ENCODE measurements at places on chromosomes 16 and 17.

GRCh38 chr16:46918905-46919792 lies 35.0 kb downstream of the GPT2 start:
- no peak for DNase-seq

GRCh38 chr16:80347900-80348299 lies 192.9 kb upstream of the DYNLRB2 start:
- no peak for DNase-seq

DNA sequence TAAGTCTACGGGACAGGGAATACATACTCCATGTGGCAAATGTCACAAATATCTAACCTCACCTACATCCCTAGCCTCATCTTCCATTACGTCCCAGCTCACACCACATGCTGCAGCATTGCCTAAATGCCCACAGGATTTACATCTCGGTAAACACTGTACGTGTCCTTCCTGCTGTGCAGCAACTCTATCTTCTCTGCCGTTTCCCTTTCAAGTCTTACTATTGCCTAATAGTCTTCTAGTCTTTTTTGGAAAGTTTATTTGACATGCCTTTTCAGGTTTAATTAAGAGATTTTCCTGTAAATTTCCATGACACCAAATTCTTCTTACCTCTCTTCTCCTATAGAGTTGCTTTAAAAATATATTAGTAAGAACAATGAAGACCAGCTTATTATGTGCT lies 120.5 kb downstream of the HS3ST4 start:
- no peak for DNase-seq

DNA sequence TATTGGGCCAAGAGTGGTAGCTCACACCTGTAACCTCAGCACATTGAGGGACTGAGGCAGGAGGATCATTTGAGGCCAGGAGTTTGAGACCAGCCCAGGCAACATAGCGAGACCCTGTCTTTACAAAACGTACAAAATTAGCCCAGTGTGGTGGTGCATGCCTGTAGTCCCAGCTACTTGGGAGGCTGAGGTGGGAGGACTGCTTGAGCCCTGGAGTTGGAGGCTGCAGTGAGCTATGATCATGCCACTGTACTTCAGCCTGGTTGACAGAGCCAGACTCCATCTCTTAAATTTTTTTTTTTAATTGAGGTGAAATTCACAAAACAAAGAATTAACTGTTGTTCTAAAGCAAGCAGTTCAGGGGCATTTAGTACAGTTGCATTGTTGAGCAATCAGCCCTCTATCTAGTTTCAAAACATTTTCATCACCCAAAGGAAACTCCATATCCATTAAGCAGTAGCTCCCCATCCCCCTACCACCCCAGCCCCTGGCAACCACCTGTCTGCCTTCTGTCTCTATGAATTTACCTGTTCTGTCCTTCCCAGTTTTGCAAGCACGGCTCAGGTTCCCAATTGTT lies 15.6 kb downstream of the SNX29 start:
- DNase-seq = no peak

GRCh38 chr16:12193692-12194091 lies 217.2 kb downstream of the SNX29 start:
- DNase-seq = no peak

DNA sequence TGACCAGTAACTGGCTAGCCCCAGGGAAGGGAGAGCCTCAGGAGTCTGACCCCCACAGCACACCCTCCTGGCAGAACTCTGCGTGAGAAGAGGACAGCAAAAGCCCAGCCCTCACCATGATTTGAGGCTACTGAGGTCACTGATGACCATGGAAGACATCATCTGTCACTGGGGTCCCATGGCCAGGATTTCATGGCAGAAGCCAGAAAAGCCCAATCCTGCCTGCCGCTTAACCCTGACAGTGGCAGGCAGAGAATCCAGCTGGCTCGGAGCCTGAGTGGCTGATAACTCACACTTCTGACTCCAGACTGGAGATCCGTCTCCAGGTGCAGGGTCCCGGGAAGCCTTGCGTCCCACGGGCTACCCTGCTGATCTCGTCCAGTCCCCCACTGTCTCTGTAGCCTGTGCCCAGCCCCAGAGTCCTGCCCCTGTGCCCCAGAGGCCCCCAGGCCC lies 17.5 kb downstream of the GRIN2C start:
- no peak for DNase-seq

DNA sequence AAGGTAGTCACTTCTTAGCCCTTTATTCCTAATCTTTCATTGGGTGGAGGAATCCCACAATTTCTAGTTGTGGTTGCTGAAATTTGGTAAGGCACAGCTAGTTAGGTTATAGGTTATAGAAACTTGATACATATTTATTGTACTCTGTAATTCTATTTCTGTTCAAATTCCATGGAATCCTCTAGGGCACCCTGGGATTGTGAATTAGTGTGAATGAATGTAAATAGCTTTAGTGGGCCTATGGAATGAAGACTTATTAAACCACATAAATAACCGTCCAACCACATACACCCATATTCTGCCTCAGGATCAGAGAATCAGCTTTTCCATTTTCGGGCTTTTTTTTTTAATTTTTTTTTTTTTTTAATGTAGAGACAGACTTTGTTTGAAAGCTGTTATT lies 9.2 kb downstream of the TANC2 start:
- no peak for DNase-seq

DNA sequence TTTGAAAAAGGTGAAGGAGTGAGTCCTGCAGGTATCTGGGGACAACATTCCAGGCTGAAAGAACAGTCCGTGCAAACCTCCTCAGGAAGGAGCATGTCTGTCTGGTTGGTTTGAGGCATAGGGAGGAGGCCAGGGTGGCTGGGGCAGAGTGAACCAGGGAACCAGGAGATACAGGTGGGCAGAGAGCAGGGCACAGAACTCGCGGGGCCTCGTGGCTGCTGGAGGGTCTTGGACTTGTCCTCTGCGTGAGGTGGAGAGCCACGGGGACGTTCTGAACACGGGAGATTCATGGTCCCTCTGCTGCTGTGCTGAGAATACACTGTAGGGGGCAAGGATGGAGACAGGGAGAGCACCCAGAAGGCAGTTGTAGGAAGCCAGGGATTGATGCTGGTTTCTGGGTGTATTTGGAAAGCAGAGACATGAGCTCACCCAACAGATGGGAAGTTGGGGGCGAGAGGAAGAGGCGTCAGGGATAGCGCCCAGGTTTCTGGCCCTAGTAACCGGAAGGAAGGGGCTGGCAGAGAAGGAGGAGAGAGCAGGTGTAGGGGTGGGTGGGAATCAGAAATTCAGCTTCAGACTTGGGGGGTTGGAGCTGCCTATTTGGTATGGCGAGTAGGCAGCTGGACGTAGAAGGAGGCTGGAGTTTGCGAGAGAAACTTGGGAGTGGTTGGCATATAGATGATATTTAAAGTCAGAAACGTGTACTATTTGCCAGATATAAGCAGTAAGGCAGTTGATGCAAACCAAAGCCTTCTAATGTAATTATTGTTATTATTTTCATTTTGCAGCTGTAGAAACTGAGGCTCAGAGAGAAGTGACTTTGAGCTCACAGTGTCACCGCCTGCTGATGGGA lies at the start of gene CCL17:
Gene CCL17, plus strand, starts transcription at position 803 of the 853 bp plus-strand sequence. CDS start 9,166 bp downstream, outside the sequence.
- DNase-seq = no peak

DNA sequence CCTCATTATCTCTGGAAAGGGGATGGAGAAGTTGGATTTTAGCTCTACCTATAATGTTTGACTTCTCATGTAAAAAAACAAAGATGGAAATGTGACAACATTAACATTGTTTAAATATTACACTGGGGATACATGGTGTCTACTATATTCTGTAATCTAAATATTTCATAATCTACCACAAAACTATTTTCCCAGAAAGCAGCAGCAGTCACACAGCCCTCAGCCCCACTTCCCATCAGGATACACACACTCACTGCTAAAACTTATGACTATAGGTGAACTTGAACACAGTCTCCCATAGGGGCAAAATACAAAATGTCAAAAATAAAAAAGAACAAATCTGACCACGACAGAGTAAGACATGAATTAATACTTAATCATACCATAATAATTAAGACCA lies 95.7 kb downstream of the KANSL1 start:
- no peak for DNase-seq

GRCh38 chr17:50103252-50103651 lies 8.1 kb downstream of the PDK2 start:
- DNase-seq = no peak

GRCh38 chr17:74704544-74704943 lies 8.2 kb downstream of the CD300LF start:
- no peak for DNase-seq

- DNase-seq = no peak
Measured at GRCh38 chr17:63960006-63960405, 12.7 kb downstream of the SCN4A start.

- no peak for DNase-seq
Measured at GRCh38 chr17:16378636-16379282, 2.1 kb upstream of the UBB start.

DNA sequence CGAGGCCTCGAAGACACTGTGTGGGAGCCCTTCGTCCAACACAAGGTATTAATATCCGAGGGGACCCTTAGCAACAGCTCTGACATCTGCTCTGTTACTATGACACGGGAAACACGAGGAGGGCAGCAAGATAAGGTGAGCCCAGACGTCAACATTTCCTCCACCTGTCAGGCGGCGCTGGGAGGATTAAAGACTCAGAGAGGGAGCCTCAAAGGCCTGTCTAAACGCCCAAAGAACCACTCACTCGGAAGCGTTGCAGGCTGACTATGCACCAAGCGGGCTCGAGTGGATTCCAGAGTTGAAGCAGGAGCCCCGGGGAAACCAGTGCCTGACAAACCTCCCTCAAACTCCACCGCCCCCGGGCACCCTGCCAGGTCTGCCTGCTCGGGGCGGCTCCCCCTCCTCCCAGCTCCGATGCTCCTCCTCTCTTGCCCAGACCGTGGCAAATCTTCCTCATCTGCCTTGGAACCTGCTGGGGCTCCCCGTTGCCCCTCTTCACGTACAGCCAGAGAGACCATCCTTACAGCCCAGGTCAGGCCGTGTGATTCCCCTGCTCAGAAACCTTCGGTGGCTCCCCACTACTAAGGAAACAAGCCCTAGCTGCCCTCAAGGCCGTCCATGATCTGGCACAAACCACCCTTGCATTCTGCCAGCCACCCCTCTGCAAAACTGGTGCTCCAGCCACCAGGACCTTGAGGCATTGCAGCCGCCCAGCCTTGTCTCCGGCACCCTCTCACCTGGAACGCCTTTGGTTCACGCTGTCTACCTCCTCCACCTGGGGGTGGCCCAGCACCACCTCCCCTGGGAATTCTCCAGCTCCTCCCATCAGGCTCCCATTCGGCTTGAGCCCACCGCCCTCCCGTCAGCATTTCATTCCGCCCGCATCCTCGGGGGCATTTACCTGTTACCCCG lies 16.2 kb downstream of the RPH3AL start:
- DNase-seq = no peak

DNA sequence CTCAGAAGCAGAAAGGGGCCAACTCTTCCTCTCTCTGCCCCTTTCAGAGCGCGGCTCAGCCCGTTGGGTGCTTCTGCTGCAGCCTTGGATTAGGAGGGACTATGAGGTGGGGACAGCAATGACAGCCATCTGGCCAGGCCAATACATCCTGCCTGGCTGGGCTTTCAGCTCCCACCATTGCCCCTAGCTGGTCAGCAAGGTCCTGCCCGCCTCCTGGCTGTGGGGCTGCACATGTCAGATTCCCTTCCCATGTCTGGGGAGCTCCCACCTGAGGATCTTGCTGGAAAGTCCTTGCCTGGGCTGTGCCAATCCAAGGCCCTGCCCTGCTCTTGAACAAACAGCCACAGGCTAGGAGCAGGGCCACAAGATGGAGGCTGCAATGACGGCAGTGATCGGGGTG lies 8.3 kb downstream of the TRIM65 start:
- DNase-seq = no peak

- DNase-seq = no peak
Measured at GRCh38 chr17:80006811-80007752, 28.6 kb downstream of the TBC1D16 start.

DNA sequence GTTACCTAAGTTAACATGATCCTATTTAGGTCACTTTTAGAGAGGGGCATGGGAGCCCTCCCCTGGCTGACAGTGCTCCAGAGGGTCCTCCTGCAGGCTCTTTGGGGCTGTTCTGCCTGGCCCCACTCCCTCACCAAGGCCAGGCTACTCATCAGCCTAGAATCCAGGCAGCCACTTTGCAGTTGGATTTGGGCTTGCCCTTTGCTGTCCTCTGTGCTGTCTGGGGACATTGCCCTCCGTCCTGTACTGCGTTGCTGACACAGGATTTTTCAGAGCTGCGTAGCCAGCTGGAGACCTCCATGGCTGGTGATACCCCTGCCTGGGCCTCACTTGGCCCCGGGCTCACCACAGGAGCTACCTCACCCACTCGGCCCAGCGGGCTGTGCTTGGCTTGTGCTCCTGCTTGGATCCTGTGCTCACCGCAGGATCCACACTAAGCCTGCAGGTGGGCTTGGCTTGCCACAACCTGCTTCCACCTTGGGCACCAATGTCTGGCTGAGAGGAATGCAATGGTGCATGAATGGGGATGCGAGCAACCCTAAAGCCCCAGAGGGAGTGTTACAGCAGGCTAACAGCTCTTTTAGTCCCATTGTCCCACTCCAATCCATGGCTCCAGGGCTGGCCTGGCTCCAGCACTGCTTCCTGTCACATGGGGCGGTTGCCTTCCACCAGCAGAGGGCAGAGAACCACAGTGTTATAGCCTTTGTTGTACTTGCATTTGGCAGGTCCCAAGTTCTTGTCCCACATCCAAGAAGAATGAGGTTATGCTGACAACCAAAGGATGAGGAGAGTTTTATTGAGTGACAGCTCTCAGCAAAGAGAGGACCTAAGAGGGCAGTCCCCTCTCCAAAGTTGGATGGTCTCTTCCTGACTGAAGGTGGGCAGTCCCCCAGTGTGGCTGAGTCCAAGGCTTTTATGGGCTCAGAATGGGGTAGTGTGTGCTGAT lies 21.5 kb downstream of the CCL4 start:
- no peak for DNase-seq

DNA sequence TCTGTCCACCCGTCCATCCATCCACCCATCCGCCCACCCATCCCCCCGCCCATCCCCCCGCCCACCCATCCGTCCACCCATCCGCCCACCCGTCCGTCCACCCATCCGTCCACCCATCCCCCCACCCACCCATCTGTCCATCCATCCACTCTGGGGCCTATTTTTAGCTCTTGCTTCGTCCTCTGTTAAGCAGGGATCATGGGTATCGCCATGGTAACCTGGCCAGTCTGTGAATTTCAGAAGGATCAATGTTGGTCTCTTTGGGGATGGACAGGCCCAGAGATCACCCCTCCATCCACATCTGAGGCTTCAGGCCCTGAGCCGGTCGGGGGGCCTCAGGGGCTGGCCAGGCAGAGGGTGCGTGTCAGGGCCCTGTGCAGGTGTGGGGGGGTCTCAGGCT lies 15.2 kb upstream of the DPEP1 start:
- no peak for DNase-seq

- peak; percentile 52 for DNase-seq
Measured at GRCh38 chr17:60065136-60065535, 13.6 kb downstream of the HEATR6 start.

GRCh38 chr16:51773071-51773890 lies 622.2 kb upstream of the SALL1 start:
- no peak for DNase-seq

- no peak for DNase-seq
Measured at GRCh38 chr16:83807327-83807709, 460 bp upstream of the HSBP1 start.

GRCh38 chr16:7765079-7765550 lies 432.5 kb downstream of the RBFOX1 start:
- no peak for DNase-seq
